Left hindlimb (tissue), 1 donor: ENCODE measurements at places on chromosomes 2 and 18.

DNA sequence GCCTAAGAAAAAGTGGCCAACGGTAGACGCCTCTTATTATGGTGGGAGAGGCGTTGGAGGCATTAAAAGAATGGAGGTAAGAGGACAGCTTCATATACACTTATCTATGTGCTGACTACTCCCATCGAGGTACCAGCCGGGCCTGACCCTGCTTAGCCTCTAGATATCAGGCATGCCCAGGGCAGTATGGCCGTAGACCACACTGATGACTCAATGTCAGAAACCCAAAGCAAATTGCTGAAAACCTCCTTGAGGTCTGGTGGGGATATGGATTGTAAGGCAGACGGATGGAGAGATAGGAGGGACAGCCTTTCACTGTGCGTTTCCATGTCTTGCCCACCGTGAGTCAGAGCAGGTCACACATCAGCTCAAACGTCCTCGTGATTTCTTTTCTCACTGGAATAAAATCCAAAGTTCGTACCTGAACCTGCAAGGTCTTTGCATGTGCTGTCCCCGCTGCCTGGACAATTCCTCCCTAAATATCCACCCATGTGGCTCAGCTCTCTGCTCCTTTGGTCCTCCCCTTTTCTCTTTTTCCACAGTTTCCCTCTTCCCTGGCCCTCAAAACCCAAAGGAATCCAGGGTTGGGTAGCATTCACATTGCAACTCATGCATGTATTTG is 168.9 kb downstream of the ANTXR1 start:
- no peak for DNase-seq

DNA sequence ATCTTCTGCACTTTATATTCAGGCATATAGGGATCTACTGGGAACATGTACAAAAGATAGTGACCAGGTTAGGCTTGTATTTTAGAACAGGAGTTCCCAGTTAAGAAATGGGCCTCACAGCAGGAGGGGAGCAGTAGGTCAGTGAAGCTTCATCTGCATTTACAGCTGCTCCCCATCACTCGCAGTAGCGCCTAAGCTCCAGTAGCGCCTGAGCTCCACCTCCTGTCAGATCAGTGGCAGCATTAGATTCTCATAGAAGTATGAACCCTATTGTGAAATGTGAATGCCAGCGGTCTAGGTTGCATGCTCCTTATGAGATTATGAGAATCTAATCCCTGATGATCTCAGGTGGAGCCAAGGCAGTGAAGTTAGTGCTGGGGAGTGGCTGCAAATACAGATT is 224.4 kb upstream of the CYRIA start:
- DNase-seq: no peak

- DNase-seq: peak; percentile 79
Observed at GRCh38 chr2:20065885-20066602, 14.6 kb upstream of the LAPTM4A start.

GRCh38 chr2:43043553-43043870 is 182.9 kb downstream of the ZFP36L2 start:
- DNase-seq: peak; percentile 17

GRCh38 chr18:48715711-48716361 is 177.0 kb downstream of the CTIF start:
- no peak for DNase-seq
